ENCODE measurements at places on chromosomes 7 and 10.
A peak's percentile ranks its signal among the peaks of the same experiment; 100 is the strongest.

- no peak for DNase-seq
Observed at GRCh38 chr10:121138112-121138860, 287.1 kb downstream of the WDR11 start.

- no peak for DNase-seq
Observed at GRCh38 chr7:22318376-22318775, 38.6 kb downstream of the RAPGEF5 start.

DNA sequence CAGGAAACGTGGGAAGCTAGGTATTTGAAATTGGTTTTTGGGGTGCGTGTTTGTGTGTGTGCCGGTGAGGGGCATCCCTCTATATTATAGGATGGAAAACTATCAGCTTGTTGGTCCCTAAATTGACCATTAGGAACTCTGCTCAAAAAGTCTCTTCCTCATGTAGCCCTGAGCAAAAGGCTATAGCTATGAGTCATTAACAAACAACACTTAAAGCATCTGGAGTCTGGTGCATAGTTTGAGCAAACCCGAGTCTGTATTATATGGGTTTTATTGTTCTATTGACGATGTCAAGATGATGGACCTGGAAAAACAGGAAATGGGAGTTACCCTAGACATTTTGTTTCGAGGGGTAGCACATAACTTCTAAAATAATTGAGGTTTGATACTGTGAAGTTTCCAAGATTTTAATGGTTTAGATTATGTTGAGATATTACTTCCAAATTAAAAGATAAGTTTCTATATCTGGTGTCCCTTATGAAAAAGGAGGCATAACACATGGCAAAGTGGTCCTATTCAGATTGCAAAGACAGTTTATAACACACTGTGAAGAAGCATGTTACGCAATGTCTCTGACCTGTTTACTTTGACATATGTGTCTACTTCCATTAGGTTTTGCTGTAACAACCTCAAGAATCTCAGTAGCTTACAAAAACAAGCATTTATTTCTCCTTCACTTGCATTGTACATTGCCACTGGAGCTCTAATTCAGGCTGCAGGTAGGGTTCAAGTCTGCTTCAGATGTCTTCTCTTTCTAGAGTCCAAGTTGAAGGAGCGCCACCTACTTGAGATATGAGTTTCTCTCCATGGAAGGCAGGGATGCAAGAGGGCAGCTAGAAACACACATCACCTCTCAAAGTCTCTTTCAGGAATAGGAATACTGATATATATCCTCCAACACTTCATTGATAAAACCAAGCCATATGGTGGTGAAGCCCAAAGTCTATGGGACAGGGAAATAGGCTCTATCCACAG, 357.7 kb downstream of the PHF14 start:
- no peak for DNase-seq

GRCh38 chr7:141693082-141693481, 8.9 kb downstream of the DENND11 start:
- no peak for DNase-seq

DNA sequence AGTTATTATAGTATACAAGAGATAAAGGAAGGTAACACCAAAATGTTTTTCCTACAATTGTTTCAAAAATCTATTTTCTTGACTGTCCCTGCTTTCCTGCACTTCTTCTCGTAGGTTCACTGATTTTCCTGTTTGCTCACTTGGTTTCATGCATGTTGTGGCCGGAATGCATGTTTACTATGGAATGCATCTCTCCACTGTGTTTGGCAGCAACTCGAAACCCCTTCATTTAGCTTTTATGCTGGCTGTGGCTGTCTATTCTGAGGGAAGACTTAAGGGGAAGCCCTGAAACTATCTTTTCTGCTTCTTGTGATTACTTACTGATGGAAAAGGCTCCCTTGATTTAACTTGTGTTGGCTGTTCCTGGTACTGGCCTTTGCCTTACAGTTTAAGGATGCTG, 120.3 kb downstream of the NRG3 start:
- DNase-seq = no peak

GRCh38 chr7:137386966-137387365, 43.4 kb upstream of the PTN start:
- no peak for DNase-seq

GRCh38 chr10:91579329-91579985, 53.4 kb downstream of the PPP1R3C start:
- DNase-seq = no peak

DNA sequence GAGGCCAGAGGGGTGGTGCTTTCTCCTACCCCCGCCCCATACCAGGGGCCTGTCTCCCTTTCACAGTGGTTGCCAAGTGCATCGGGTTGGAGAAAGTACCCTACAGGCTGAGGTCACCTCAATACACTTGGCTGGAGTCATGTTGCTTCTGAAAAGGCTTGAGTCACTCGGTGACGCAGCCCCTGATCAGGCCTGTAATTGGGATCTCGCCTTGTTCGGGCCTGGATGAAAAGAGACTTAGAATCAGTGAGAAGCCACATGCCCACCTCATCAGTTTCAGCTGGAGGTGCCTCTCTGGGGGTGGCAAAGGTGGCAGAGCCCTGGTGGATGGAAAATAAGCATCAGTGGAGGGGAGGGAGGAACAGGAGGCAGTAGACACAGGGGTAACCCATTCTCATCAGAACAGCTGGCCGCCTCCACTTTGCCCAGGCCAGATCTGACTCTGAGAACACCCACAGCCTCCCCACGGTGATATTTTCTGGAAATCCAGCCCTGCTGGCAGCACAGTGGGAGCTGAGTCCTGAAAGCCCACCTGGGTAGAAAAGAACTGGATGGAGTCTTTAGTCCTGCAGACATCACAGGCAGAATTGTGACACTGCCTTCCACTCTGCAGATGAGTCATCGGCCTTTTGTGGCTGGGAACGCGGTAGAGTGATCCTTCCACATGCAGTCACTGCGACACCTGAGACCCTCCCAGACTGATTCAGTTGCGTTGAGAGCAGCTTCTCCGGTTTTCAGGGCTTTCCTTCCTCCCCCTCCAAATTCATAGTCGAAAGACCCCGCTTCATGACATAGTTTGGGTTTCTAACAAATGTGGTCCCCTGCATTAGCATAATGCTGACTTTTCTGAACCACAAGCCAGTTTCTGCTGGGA, 108.0 kb downstream of the GRK5 start:
- peak; percentile 77 for DNase-seq

GRCh38 chr10:79128923-79129305, 60.1 kb downstream of the ZMIZ1 start:
- no peak for DNase-seq

GRCh38 chr10:31139497-31139896, 107.8 kb upstream of the ZNF438 start:
- no peak for DNase-seq

DNA sequence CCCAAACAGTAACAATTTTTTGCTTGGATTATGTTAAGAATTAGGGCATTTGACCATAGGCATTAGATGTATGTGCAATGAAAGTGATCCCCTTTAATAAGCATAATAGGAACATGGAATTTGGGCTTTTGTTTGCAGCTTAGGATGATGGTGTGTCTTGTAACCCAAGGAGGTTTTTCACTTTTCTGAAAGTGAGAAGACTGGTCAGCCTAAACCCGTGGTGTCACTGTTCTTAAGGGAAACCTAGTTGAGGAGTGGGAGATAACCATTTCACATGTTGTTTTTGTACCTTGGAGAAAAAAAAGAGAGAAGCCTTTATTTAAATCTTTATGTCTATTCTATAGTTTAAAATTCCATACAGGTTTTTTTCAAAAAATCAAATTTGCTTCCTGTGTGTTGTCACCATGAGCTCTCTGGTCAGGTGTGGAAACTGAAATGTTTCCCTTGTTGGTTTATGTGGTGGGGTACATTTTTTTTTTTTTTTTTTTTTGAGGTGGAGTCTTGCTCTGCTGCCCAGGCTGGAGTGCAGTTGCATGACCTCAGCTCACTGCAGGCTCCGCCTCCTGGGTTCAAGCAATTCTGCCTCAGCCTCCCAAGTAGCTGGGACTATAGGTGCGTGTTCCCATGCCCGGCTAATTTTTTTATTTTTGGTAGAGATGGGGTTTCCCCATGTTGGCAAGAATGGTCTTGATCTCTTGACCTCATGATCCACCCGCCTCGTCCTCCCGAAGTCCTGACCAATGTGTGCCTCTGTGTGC, 7.7 kb downstream of the CCM2 start:
- DNase-seq = no peak

DNA sequence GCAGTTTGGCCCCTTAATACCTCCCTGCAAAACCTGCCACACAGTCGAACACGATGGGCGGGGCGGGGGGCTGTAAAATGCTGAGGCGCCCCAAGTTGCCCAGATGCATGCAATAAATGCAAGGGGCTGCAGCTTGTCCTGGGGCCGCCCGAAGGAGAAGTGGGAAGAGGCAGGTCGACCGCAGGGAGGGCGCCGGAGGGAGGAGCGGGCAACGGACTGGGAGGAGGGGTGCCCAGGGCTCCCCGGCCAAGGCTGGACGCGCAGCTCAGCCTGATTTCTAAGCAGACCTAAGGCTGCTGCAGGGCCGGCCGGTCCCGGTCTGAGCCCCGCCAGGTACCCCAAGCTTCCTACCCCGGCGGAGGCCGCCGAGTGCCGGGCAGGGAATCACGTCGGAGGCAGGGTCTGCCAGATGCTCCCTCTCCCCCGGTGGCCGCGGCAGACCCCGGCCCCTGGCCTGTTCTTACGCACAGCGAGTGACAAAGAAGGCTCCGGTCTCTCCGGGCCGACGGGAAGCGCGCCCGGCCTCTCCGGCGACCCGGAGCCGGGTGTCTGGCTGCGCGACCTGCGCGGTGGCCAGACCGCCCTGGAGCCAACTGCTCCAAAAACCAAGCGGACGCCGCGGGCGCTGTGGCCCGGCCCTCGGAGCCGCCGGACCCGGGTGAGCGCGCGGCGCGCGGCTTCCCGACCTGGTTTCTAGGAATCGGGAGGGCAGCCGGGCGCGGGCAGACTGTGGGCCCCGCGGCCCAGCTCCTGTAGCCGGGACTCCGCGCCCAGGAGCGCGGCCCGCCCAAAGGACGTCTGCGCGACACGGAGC, 744 bp upstream of the EBF3 start:
- DNase-seq = no peak

DNA sequence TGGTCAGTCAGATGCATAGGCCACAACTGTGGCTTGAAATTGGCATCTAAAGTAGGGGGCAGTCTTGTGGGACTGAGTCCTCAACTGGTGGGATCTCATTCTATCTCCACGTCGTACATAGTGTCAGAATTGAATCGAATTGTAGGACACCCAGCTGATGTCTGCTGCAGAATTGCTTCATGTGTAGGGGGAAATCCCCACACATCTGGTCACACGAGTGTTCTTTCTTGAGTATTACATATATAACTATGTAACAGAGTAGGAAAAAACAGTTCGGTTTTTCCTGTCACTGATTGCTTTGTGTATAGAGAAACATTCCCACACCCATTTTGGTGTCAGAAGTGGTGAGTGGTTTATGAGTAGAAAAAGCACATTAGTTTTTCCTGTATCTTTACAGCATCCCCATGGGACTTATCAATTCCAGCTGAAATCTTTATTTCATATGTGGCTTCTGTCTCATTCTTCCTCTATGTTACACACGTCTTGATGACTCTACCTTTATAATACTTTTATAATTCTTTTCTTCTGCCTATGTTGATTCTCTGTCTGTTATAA, 79.4 kb upstream of the PCGF5 start:
- no peak for DNase-seq

- DNase-seq = no peak
Observed at GRCh38 chr7:38574086-38574485, 57.1 kb downstream of the AMPH start.

- DNase-seq = no peak
Observed at GRCh38 chr10:72637398-72637857, 11.5 kb upstream of the MICU1 start.

DNA sequence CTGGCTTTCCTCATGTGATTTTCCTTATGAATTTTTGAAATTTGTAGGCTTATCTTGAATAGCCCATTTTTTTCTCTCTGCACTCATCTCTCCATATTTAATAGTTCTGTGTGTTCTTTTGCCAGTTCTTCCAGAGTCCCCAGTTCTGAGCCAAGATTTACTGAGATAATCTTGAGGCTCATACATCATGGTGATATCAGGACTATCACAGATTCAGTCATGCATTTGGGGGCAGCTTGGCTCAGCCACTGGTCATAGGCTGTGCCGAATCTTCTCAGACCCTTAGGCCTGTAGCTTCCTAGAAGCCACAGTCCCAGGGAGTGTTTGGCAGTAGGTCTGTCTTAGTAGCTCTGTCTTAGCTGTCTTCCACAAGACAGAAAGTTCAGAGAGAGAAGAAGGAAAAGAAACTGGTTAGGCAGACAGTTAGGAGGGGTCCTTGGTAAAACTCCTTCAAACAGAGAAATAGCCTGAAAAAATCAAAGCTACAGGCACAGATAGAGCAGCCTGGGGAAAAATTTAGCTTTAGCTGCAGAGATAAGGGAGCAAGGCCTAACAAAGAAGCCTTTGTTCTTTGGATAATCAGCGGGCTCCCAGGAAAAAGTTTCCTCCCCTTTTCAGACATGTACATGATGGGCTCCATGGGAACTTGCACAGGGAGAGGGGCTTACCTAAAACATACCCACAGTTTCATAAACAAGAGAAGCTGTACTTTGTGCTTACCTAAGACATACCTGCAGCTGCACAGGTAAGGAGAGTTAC, 29.1 kb downstream of the FAS start:
- no peak for DNase-seq

DNA sequence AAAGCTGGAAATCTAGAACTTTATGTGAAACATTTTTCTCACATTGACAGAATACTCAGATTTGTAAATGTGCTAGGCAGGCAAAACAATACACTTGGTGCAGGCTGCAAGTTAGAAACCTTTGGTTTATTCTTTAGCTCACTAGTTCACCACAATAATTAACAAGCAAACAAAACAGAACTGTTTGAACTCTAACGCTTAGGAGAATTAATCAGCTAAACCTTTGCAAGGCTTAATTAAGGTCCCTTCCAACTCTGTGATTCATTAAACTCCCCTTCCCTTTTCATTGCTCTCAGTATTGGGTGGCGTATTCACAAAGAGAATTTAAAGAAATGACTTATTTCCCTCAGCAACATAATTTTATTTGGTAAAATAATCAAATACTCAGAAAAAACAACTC, 99.0 kb downstream of the PON1 start:
- no peak for DNase-seq

- no peak for DNase-seq
Observed at GRCh38 chr7:97693586-97693985, 38.3 kb upstream of the TAC1 start.

GRCh38 chr10:63093227-63093626, 39.9 kb upstream of the NRBF2 start:
- DNase-seq = no peak

- no peak for DNase-seq
Observed at GRCh38 chr7:55387062-55387965, 22.2 kb downstream of the LANCL2 start.

- no peak for DNase-seq
Observed at GRCh38 chr10:96321822-96322221, 17.6 kb downstream of the DNTT start.
